ENCODE measurements at places on chromosomes 6 and 20.

- H3K27ac ChIP-seq, result no peak overlapping the region
- no peak for DNase-seq
- H3K27me3 ChIP-seq, result no peaks in the 10 kb centered on the region
- H3K36me3 ChIP-seq, result no peaks in the 10 kb centered on the region
These were observed 312.7 kb upstream of the JARID2 start for GRCh38 chr6:14933183-14933544.

DNA sequence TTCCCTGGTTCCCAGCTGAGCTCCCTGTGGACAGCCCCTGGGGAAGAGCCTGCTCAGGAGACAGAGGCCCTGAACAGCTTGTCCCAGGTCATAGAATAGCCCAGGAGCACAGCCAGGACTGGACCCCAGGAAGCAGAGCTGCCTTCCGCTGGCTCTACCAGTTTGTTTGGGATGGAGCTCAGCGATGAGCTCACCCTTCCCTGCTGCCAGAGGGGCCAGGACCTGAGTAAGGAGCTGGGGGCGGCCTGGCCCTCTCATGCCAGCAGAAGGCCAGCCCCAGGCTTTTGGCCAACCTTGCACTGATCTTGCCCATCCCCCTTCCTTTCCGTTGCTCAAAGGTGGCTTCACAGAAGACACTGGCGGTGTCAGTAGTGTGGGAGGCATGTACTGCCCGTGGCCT is 17.5 kb downstream of the MMP24OS start:
- no peak for DNase-seq
- no peak overlapping the region for H3K4me3 ChIP-seq
- no peaks in the 10 kb centered on the region for H3K27me3 ChIP-seq
- peaks cover 43% of the 10 kb centered on the region for H3K4me1 ChIP-seq
- H3K27ac ChIP-seq, result peak overlapping the region; percentile 62
- H3K36me3 ChIP-seq, result no peaks in the 10 kb centered on the region

DNA sequence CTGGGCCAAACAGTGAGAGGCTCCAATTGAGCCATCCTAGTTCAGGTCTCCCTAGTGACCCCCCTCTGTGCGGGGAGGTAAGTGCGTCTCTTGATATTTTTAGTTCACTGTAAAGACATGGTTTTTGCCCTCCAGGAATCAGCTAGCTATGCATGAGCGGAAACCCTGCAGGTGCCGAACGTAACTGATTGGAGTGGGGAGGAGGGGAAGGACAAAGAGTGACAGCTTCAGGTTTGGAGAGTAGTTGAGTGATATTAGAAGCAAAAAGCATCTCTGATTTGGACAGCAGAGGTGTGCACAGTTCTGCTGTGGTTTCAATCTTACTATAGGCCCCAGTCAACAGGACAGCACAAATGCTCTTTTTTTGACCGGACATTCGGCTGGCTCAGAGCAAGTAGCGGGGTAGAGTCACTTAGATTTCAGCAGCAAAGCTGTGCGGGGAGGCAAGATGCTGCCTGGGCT is 31.8 kb downstream of the TBC1D7 start:
- no peak overlapping the region for H3K4me3 ChIP-seq
- H3K4me1 ChIP-seq, result no peaks in the 10 kb centered on the region
- peaks cover 43% of the 10 kb centered on the region for H3K36me3 ChIP-seq
- no peak for DNase-seq
- H3K27ac ChIP-seq, result no peak overlapping the region

DNA sequence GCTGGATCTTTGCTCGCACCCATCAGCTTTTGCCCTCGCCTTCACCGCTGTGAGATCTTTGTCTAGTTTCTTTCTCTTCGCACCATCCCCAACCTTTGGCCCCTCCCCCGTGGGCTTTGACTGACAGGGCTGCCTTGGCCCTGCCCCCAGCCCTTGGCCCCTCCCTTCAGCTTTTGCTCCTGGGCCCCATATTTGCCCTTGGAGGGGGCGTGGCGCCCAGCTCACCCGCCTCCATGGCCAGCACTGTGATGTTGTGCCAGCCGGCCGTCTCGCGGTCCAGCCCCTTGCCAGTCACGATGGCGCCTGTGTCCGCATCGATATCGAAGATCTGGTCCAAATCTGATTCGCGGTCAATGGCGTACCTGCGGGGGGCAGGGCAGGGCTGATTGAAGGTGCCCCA is 81.1 kb downstream of the CD40 start:
- H3K36me3 ChIP-seq, result no peaks in the 10 kb centered on the region
- no peak overlapping the region for H3K27ac ChIP-seq

GRCh38 chr6:150881911-150882481 is 16.5 kb downstream of the MTHFD1L start:
- H3K27me3 ChIP-seq, result no peaks in the 10 kb centered on the region
- peaks cover 6% of the 10 kb centered on the region for H3K4me1 ChIP-seq
- peak overlapping the region; percentile 58 for H3K27ac ChIP-seq

DNA sequence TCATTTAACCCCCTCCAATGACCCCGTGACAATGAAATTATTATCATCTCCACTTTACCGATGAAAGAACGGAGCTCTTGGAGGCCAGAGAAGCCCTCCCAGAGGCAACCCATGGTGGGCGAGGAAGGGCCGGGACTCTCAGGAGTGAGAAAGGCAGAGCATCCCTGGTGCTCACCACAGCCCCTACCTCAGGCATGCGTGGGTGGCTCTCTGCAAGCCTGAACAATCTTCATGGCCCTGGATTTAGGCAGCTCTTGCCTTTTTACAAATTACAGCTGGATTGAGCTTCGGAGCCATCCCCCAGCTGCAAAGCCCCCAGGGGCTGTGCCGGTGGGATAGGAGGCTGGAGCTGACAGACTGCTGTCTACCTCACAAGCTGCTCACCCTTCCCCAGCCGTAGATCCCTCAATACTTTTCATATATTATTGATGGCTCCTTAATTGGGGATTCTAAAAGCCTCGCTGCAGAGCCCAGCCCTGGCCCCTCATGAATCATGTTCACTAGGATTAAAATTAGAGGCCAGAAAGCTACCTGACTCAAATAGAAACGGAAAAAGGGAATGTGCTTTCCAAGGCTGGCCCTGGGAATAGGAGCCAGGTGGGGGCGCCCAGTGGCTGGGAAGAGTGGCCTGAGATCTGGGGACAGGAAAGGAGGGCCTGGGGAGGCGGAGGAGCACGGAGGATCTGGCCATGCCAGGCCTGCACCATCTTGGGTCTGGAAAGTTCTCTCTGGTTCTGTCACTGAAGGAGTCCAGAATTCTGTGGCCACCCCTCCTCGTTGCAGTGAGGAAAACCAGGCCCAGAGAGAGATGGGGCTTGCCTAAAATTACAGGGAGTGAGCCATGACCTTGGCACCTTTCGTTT is 29.1 kb downstream of the CPNE5 start:
- no peak for DNase-seq
- no peaks in the 10 kb centered on the region for H3K4me1 ChIP-seq
- no peaks in the 10 kb centered on the region for H3K36me3 ChIP-seq
- no peak overlapping the region for H3K4me3 ChIP-seq
- H3K27ac ChIP-seq, result no peak overlapping the region
- no peaks in the 10 kb centered on the region for H3K27me3 ChIP-seq

DNA sequence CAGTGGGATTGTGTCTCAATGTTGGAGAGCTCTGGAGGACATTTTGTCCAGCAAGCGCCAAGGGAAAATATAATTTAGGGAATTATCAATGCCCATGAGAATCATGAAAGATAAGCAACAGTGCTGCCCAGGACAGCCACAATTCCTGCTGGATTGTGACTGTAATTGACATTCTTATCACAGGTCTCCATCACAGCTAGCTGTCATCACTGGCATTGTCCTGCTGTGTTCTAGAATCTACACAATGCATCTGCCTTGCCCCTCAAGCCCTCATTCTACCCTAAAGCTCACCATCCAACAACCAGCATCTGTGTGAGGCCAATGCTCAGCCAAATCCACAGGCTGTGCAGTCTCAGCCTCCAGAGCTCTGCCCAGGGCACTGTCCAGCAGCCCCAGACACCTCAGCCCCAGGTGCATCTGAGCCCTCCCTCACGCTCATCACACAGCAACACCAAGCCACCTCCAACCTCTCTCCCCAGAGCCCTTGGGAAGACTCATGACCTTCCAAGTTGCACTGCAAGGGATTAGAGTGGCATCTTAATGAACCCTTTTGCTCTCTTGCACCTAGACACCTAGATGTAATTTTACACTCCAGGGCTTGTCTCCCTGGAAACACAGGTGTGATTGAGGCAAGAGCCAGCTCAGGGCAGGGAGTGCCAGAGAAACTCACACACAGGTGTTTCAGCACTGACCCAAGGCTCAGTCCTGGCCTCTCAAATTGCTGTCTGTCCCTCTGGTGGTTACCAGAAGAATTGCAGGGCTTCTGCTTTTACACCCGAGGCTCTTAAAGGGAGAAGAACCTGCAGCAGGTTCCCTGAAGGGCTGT is 85.2 kb upstream of the PHACTR3 start:
- H3K4me3 ChIP-seq, result no peak overlapping the region
- H3K27ac ChIP-seq, result no peak overlapping the region
- H3K36me3 ChIP-seq, result no peaks in the 10 kb centered on the region
- H3K27me3 ChIP-seq, result no peaks in the 10 kb centered on the region

GRCh38 chr6:153435787-153436186 is 304.7 kb upstream of the RGS17 start:
- H3K36me3 ChIP-seq, result no peaks in the 10 kb centered on the region
- peak; percentile 10 for DNase-seq
- no peak overlapping the region for H3K27ac ChIP-seq
- H3K4me1 ChIP-seq, result no peaks in the 10 kb centered on the region
- no peak overlapping the region for H3K4me3 ChIP-seq

DNA sequence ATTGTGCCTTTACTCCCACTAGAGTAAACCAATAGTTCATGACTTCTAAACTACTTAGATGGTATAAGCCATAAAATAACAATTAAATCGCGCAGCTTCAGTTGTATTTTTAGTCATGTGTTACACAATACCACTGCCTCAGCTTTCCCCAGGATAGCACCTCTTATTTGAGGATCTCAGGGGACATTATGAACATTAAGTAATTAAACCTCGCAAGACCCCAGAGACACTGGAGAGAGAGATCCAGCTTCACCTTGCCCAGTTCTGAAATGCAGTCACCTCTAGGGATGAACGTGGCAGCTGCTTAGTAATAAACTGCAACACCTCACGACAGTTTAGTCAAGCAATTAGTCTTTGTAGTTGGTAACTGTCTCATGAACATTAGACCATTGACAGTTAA is 87.1 kb downstream of the CFAP61 start:
- H3K27ac ChIP-seq, result no peak overlapping the region
- no peaks in the 10 kb centered on the region for H3K27me3 ChIP-seq
- no peak overlapping the region for H3K4me3 ChIP-seq
- no peaks in the 10 kb centered on the region for H3K36me3 ChIP-seq

GRCh38 chr6:5771759-5772390 is 234.8 kb downstream of the NRN1 start:
- H3K27ac ChIP-seq, result no peak overlapping the region
- DNase-seq, result no peak
- no peaks in the 10 kb centered on the region for H3K27me3 ChIP-seq
- H3K4me1 ChIP-seq, result peaks cover 5% of the 10 kb centered on the region
- no peak overlapping the region for H3K4me3 ChIP-seq
- H3K36me3 ChIP-seq, result no peaks in the 10 kb centered on the region

DNA sequence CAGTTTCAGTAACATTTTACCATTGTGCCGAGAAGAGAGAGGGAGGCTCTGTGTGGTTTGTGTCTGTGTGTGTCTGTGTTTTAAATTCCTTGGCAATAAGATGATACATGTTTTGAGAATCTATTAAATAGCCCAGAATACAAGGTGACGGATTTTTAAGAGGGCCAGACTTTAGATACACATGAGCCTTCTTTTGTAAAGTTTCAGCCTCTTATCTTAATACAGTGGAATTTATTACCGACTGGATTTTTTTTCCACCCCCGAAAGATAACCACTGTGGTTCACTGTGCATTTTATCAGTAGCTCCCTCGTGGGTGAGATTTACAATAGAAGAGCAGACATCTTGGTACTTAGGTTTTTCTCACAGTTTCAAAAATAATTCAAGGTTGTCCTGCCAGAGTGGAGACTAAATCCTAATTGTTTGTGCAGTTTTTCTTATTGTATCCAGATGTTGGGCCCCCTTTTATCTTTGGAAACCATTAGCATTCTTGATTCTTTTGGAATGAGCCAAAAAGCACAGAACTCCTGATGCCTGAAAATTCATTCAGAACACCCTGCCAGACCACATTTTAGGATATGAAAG is 49.9 kb downstream of the STK4 start:
- no peaks in the 10 kb centered on the region for H3K27me3 ChIP-seq
- no peaks in the 10 kb centered on the region for H3K4me1 ChIP-seq
- no peaks in the 10 kb centered on the region for H3K36me3 ChIP-seq
- peak overlapping the region; percentile 17 for H3K27ac ChIP-seq
- no peak for DNase-seq

DNA sequence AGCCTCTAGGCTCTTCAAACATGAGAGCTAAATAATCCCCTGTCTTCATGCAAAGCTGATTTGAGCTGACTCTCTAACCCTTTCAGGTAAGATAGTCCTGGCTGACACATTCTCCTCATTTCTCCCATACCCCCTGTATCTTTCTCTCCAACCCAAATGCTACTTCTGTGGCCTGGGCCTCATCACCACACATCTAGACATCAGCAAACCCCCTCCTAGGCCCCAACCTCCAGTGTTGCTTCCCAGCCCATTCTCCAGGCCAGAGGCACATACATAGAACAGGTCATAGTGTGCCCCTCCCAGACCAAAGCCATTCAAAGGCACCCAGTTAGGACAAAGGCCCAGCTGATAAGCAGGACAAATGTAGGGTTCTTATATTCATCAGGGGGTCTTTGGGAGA is 84.9 kb downstream of the ANKRD60 start:
- DNase-seq, result no peak
- H3K27ac ChIP-seq, result no peak overlapping the region
- peaks cover 9% of the 10 kb centered on the region for H3K4me1 ChIP-seq
- no peak overlapping the region for H3K4me3 ChIP-seq

- no peak overlapping the region for H3K4me3 ChIP-seq
- H3K27me3 ChIP-seq, result no peaks in the 10 kb centered on the region
- DNase-seq, result no peak
- no peaks in the 10 kb centered on the region for H3K36me3 ChIP-seq
These were observed 123.0 kb downstream of the HMGCLL1 start for GRCh38 chr6:55456016-55456415.

DNA sequence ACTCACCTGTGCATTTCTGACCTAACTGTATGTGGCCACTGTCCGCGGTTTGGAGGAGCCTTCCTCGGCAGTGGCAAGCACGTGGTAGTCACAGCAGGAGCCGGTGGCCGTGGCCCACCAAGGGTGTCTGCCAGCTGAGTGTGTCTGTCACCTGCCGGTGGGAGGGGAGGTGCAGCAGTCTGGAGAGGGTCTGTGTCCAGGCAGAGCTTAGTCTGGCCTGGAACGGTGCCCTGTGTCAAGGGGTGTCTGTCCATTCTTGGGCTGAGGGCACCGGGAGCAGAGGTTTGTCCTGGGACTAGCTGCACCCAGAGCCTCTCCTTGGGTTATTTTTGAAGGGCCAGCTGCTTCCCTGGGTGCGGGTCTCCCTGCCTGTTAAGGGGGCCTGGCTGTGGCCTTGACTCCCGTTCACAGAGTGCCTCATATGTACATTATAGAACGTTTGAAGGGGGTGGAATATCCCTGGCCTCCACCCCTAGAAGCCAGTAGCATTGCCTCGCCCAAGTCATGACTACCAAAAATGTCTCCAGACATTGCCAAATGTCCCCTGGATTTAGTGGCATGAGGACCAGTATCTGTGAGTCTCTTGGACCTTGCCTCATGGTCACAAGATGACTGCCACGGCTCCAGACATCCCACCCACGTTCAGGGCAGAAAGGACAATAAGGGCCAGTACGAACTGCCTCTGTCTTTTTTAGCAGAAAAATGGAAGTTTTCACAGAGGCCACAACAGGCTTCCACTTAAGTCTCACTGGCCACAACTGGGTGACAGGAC is 5.2 kb downstream of the RBM38 start:
- H3K4me3 ChIP-seq, result no peak overlapping the region
- H3K4me1 ChIP-seq, result peaks cover 47% of the 10 kb centered on the region
- no peaks in the 10 kb centered on the region for H3K27me3 ChIP-seq
- DNase-seq, result no peak
- H3K27ac ChIP-seq, result no peak overlapping the region
- peaks cover 84% of the 10 kb centered on the region for H3K36me3 ChIP-seq

Data from trophoblast cell (in vitro differentiated cells and primary cell).